ENCODE measurements at places on chromosomes 6 and 20.

DNA sequence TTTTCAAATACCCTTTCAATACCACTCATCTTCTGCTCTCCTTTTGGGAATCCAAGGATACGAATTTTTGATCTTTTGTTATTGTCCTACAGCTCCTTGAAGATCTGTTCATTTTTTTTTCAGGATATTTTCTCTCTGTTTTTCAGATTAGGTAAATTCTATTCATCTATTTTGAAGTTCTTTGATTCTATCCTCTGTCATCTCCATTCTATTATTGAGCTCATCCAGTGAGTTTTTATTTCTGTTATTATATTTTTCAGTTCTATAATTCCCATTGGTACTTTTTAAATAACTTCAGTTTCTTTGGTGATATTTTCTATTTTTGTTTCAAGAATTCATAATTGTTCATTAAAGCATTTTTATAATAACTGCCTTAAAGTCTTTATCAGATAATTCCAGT, 14.7 kb upstream of the ADTRP start:
- DNase-seq = no peak

GRCh38 chr20:55597526-55597925, 407.8 kb downstream of the CBLN4 start:
- no peak for DNase-seq

DNA sequence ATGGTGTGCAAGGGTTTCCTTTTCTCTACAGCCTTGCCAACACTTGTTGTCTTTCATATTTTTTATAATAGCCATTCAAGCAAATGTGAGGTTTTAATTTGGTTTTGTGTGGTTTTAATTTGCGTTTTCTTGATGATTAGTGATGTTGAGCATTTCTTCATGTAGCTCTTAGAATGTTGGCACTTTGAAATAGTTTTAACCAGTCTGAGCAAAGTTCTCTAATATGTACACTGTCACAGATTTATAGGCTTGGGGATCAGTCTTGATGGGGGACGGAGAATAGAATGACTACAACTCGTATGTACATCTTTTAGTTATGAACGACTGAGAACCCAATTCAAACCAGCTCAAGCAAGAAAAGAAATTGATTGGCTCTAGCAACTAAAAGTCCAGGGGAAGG, 1003.1 kb downstream of the KIF16B start:
- no peak for DNase-seq

DNA sequence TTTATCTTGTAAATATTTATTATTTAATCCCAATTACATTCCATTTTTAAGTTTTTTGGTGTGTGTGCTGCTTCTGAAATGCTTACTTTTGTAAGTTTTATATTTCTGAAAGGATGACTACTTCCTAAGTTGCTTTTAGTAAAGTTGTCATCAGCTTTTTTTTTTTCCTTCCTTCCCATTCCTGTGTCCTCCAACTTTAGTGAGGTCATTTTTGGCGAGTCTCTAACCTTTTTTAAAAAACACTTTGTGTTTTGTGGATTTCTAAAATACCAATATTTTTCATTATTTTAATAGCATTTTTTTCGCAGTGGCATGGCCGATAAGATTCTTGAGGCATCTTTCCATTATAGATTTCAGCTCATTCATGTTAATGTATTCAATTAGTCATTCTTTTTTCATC, 30.9 kb downstream of the FIG4 start:
- no peak for DNase-seq

DNA sequence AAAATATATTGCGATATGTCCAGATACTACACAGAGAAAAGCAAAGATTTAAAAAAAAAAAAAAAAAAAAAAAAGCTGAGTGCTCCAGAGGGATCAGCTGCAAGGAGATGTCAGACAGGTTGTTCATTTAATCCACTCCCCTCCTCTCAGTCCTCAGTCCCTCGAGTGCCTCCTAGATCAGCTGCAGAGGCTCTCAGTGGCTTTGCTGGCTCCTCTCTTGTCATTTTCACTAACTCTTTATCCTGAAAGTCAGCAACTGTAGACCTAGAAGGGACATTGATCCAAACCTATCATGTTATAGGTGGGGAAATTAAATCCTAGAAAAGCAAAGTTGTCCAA, 61.6 kb downstream of the KIAA0319 start:
- DNase-seq = no peak

DNA sequence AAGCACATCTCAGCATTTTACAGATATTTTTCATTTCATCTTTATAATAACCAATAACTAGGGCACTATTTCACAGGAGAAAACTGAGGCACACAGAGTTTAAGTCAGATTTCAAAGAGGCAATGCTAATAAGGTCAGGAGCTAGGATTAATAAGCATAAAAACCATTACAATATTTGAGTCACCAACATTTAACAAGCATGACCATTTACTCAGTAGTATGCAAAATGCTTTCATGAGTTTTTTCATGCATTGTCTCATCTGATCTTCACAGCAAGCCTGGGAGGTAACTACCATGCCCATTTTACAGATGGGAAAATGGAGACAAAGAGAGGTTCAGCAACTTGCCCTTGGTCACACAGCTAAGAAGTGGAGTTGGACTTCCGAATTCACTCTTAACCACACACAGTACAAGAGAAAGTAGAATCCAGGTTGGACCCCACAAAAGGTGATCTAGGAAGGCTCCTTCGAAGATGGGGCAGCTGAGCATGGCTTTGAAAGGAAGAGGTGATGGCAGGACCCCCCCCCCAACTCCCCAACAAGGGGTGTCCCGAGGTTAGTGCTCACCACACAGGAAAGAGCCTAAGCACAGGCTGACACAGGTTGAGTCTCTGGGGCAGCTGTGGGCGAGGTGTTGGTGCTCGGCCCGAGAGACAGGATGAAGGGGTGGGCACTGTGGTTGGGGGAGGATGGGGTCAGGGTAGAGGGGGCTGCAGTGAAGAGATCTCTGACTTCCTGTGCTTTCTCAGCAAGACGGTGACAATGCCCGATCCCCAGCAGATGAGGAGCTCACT, 108.8 kb downstream of the PREX1 start:
- DNase-seq = no peak

DNA sequence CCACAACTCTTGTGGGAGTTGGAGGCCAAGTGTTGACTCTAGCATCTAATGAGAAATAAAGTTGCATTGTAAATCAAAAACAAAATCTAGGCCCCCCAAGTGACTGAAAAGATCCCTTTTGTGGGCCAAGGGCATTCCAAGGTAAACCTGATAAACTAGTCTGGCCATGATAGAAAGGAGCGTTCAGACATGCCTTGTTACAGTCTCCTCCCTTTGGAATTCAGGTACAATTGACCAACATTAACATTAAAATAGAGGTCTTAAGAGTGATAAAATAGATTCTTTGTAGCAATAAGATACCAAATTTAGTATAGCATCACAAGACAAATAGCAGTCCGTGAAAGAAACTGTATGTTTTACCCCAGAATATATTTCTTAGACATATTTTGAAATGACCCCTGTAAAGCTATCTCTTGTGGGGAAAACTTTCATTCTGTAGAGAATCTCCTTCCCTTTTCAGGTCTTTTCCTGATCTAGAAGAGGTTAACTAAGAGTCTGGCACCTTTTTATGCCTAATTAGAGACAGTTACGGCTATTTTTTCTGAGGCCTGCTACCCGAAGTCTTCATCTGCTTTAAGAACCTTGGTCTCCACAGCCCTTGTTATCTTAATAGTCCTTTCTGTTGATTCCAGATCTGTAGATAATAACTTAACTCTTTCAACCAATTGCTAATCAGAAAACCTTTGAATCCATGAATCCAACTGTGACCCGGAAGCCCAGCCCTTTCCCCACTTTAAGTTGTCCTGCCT, 495.4 kb upstream of the MMS22L start:
- DNase-seq = no peak

- DNase-seq = no peak
These were observed 15.5 kb downstream of the SYTL3 start for GRCh38 chr6:158665332-158665731.

GRCh38 chr6:6657085-6657819, 68.7 kb downstream of the LY86 start:
- DNase-seq = no peak

- no peak for DNase-seq
These were observed 102.2 kb upstream of the RALGAPA2 start for GRCh38 chr20:20814685-20815084.

- no peak for DNase-seq
These were observed 59.1 kb upstream of the NT5E start for GRCh38 chr6:85390775-85391174.

DNA sequence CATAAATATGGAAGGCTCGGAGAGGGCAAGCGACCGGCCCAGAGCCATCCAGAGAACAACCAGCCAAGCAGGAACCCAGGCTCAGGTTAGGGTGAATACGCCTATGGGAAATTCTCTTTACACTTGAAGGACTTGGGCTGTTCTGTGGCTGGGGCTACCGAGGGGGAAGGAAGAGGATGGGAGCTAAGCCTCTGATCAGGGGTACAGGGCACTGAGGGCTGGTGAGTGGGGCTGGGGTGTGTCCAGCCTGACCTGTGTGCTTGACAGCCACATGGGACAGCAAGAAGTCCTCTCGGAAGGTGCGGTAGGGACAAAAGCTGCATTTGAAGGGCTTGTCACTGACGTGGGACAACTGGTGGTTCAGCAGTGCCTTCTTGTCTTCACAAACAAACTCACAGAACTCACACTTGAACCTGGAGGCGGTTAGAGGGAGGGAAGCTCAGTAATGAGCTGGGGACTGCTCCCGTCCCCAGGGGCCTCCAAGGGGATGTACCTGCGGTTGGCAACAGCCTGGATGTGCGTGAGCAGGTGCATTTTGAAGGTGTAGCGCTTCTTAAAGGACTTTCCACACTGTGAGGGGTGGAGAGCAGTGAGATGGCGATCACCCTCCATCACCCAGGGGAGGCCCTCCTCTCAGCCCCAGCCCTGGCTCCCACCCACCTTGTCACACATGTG, 11.9 kb downstream of the ZNF335 start:
- DNase-seq = no peak

GRCh38 chr6:92364948-92365541, 1054.3 kb downstream of the EPHA7 start:
- DNase-seq = no peak

DNA sequence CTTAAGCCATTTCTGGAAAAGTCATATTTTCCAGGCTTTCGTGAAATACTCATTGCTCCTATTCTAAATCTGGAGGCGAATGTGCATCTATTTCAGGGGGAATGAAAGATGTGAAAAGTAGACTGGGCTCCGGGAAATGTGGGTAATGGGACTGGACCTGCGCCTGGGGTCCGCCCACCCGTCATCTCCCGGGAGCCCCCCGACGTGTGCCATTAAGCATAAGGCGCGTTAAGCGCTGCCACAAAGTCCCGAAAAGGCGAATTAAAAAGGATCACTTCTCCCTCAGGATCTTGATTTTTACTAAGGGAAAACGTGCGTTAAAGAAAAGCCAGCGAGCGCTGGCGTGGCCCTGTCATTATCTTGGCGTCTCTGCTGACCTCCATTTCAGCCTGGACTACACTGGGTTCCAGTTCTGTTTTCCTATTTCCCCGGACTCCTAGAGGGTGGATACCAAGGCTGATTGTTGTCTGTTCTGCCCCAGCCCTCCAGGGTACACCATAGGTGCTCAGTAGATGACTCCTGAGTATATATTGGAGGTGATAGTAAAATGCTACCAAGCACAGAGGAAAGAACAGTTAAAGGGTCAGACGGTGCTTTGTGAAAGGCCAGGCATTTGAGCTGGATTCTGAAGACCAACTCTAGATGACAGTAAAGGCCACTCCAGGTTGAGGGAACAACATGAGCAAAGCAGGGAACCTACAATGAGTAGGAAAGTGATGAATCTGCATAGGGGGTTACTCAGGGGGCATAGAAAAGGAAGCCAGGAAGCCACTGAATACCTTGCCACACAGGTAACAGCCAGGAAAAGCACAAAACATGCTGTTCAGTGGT, 89.2 kb upstream of the ARID1B start:
- no peak for DNase-seq

- DNase-seq = no peak
These were observed 280.2 kb downstream of the TBC1D7 start for GRCh38 chr6:13048113-13048512.

- DNase-seq = no peak
These were observed 67.1 kb downstream of the EPB41L2 start for GRCh38 chr6:130995783-130996447.

GRCh38 chr6:89985751-89986493, 91.7 kb downstream of the GJA10 start:
- DNase-seq = no peak

- DNase-seq = no peak
These were observed 17.4 kb downstream of the PHF3 start for GRCh38 chr6:63652980-63653379.

DNA sequence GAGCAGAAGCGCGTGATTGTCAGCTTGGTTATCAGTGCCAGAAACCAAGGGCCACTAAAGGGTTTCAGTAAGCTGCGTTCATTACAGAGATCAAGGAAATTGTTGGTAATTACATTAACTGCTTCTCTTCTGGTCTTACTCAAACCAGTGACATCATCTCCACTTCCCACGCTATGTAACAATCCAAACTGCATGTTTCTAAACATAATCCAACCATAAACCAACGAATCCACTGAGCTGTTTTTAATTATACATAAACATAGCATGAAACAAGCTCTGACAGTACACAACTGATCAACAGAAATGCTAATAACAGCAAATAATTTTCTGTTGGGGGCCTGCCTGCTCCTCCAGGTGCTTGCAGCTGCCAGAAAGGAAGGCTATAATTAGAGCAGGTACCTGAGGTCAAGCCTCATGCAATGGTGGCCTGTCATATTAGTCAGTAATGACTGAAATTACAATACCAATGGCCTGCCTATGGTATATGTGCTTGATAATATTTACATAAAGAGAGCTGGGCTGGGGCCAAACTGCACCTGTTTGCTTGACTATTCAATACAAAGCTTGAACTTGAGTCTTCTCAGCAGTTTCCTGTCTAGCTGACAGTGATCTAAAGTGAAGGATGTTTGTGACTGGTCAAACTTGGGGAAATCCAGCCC, 40.1 kb downstream of the ILRUN start:
- DNase-seq = peak; percentile 53

DNA sequence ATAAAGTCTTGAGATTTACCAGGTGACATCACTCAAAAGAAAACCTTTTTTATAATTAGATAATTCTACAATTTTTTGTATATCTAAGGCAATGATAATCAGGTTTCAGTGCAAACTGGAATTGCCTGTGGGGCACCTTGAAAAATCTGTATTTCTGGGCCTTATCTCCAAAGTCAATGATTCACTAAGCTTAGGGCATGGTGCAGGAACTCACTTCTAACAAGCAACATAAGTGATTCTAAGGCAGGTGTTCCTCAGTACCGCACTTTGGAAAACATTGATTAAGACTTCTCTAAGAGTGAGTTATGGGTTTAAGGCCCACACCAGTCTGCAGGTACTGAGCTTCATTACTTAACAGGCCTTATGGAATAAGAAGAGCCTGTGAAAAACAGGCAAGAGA, 115.3 kb downstream of the COL12A1 start:
- DNase-seq = no peak

- DNase-seq = no peak
These were observed 53.1 kb upstream of the VSX1 start for GRCh38 chr20:25135031-25135430.

GRCh38 chr20:14295238-14295637, 42.2 kb downstream of the FLRT3 start:
- no peak for DNase-seq

DNA sequence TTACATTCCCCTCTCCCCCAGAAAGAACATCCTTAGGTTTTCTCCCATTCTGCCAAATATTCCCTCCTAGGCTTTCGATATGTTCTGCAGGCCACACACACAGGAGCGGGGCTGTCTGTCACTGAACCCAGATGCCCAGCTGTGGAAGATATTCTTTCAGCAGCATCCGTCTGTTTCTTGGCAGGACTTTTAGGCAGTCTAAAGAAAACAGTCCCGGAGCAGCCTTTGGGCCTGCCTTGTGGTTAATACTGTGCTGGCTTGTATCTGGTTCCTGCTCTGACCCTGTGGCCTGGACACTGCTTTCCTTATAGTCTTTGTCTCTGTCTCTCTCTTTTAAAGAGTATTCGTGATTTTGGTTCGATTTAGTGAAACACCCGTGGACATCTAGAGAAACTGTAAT, 94.6 kb upstream of the SUPT3H start:
- no peak for DNase-seq
